Activated CD8-positive, alpha-beta memory T cell treated with anti-CD3 and anti-CD28 coated beads, Interleukin-2, amount 50 U/mL, for 4 hours (primary cell): ENCODE measurements at places on chromosomes 12 and 14.

DNA sequence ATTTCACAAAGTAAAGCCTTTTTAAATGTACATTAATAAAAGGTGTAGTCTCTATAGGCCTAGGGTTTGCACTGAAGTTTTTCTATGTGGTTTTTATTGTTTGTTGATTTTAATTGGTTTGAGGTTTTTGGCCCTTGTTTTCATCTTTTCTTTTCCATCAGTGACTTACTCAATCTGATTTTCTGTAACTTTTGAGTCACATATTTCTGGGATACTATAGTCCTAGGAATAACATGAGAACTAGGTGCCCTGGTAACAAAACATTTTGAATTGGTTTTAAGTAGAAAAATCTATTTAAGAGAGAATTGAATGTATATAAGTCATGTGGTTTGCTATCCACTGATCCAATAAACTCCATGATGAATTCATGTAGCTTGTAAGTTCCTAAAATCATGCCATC lies 311.9 kb downstream of the CEP128 start:
- no peak for DNase-seq

- DNase-seq, result no peak
Measured at GRCh38 chr12:79267580-79267979, 403.0 kb downstream of the SYT1 start.

DNA sequence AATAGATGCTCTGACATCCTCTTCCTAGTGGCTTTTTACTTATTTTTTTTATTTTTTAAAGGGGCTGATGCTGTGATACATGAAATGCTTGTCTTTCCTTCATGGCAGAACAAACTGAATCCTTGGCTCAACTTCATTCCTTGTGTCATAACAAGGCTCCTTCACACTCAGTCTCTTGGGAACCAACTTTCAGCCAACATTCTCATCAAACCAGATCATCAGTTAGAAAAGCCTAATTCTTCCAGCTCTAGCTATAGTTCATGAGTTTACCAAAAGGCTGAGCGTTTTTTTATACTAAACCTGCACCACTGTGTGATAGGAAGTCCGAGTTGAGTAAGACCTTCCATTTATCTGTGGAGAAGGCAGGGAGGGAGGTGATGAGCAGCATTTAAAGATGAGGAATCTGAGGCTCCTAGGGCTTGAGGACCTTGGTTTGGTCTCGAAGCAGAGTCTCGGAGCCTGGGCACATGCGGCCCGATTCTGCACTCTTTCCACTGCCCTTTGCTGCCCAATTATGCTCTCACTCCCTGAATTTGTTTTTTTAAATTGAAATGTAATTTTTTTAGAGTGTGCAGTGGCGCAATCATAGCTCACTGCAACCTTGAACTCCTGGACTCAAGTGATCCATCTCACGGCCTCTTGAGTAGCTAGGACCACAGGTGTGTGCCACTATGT lies 8.2 kb downstream of the GPRC5D start:
- no peak for DNase-seq

GRCh38 chr14:104549536-104550339 lies 29.8 kb upstream of the C14orf180 start:
- DNase-seq, result no peak

DNA sequence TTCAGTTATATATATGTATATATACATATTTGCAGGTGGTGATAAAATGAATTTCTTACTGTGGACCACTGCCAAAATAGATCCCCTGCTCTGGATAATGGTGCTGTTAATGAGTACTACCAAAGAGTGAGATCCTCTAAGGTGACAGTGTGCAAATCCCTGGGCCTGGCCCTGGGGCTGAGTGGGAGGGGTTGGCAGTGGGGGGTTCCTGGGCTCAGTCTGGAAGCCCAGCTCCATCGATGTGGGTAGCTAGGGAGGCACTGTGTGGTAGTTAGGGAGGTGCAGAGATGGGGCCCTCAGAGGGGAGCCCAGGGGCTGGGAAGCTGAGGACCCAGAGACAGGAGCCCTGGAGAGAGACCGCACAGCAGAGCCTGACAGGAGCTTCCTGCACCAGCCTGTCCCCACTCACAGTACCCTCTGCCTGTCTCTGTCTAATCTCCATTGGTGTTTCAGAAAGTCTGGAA lies 9.1 kb downstream of the KRT8 start:
- no peak for DNase-seq

DNA sequence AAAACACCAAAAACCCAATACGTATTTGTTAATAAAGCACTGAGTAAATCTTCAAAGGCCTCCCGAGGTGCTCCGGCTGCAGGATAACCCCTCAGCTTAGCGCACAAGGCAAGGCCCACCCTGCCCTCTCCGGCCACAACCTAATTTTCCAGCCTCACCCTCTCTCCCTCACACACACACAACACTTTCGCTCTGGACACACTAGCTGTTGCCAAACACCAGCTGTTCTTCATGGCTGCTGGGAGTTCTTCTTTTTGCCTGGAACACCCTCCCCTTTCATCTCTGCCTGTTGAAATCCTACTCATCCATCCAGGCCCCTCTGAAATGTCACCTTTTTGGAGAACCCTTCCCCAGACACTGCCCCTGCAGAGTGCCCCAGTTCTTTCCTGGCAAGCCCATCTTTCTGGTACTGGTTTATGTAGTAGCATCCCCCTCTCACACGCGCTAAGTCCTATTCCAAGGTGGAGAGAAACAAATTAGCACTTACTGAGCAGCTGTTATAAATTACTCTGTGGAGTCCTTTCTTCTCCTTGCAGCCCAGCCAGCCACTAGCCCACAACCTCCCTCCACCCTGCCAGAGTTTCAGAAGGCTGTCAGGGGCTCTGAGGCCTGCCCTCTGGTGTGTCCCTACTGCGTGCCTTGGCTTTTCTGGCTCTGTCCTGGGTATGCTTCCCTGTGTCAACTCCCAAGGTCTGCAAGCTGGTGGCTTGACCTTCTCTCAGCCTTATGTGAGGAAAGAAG lies 805 bp upstream of the CRACR2A start:
- DNase-seq, result no peak

- no peak for DNase-seq
Measured at GRCh38 chr12:113262710-113263109, 41.4 kb downstream of the TPCN1 start.

DNA sequence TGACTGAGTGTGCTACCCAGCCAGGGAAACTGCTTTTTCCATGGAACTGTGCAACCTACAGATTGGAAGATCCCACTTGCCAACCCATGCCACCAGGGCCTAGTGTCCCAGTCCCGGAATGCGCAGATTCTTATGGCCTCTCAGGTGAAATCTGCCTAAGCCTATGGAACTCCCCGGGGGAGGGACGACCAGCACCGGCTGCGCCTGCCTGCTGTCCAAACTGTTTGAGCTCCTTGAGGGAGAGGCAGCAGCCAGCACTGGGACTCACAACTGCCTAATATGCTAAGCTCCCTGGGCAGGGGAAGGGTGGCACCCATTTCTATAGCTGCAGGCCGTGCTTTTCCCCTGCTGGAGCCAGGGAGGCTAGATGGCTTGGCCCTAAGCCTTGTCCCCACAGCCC lies 92.5 kb upstream of the GZMB start:
- DNase-seq, result no peak

- DNase-seq, result no peak
Measured at GRCh38 chr12:116060764-116061163, 216.7 kb downstream of the MED13L start.

GRCh38 chr12:116133149-116133548 lies 144.3 kb downstream of the MED13L start:
- no peak for DNase-seq

- no peak for DNase-seq
Measured at GRCh38 chr12:42221726-42222125, 16.3 kb downstream of the YAF2 start.
